ENCODE measurements at places on chromosomes 6 and 20. TPM values are rescaled to one million over a fixed set of nuclear protein-coding genes. Genes with fewer than 3 reads are reported as not detected.

Gene ZNF334
- polyA plus RNA-seq, result 1.4 TPM

Gene MEI4
- not detected for polyA plus RNA-seq

Gene KIF6
- 1.1 TPM for polyA plus RNA-seq

Gene ENPP5
- 5.0 TPM for polyA plus RNA-seq

Gene TMEM74B
- polyA plus RNA-seq, result 2.3 TPM

Gene PI3
- polyA plus RNA-seq, result 416 TPM

DNA sequence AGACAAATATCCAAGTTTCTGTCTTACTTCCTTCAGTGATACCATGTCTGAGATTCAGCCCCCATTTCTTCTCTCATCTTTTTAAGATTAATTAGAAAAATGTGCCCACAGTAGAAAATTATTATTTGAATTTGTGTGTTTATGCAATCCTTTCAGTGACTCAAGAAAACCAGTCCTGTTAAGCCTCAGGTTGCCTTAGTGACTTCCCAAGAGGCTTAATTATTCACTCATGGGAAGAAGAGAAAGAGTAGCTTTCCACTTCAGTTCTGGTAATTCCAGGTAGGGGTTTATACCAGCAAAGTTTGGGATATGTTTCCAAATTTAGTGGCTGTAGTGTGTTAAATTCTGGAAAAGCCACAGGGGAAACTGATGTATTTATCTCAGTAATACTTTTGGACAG lies 149.1 kb downstream of the RIMS1 start:
- DNase-seq, result peak; percentile 51

GRCh38 chr6:11428895-11429294 lies 108.7 kb upstream of the TMEM170B start:
- no peak for DNase-seq

DNA sequence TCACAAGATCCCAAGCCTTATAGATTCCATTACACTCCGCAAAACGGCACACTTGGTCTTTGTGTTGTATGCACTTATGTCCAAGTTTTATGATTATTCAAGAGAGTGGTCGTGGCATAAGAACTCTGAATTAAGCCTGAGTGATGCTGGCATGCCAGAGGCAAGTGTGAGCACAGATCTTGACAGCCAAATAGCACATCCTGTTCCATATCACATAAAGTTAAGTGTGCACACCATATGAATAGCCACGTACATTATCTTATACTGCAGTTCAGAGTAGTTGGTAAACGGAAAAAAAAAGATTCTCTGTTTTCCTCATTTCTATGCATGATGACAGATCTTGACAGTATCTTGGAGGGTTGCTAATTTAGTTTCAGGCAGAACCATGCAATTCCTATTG lies 727.3 kb upstream of the FLRT3 start:
- no peak for DNase-seq

- DNase-seq, result no peak
Observed at GRCh38 chr6:25341203-25341552, 62.0 kb downstream of the CARMIL1 start.

DNA sequence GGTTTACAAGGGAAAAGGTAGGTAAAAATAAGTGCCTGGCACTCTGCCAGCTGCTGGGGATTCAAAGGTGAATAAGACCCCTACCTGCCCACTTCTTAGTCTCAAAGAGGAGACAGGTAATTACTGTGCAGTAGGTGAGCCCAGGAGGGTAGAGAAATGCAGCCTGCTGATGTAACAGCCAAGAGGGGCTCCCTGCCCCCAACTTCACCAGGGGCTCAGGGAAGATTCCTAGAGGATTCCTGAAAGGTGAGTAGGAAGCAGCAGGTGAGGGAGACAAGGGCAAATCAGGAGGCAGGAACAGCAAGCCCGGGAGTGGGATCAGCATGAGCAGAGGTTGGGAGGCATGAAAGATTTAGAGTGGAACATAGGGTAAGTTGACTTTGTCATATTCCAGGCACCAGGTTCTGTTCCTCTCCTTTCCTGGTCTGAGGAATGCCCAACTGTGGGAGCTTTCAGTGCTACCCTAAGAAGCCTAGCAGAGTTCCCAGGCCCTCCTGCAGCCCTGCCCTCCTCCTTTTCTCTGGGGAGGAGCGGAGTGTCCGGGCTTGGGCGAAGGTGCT lies 258.1 kb downstream of the LRFN2 start:
- no peak for DNase-seq

GRCh38 chr20:39259808-39260207 lies 297.7 kb downstream of the DHX35 start:
- DNase-seq, result no peak

DNA sequence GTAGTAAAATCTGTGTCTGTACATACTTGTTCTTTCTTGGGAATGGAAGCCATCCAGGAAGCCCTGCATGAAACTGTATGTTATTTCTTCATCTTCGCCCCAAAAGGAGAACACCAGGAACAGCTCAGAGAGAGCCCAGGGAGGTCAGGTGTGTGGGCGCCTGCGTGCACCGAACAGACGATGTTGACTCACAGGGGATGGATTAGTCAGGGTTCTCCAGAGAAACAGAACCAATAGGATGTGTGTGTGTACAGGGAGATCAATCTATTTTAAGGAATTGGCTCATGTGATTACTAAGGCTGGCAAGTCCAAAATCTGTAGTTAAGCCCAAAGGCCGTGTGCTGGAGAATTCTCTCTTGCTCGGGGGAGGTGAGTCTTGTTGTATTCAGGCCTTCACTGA lies 45.7 kb downstream of the RNASET2 start:
- no peak for DNase-seq

DNA sequence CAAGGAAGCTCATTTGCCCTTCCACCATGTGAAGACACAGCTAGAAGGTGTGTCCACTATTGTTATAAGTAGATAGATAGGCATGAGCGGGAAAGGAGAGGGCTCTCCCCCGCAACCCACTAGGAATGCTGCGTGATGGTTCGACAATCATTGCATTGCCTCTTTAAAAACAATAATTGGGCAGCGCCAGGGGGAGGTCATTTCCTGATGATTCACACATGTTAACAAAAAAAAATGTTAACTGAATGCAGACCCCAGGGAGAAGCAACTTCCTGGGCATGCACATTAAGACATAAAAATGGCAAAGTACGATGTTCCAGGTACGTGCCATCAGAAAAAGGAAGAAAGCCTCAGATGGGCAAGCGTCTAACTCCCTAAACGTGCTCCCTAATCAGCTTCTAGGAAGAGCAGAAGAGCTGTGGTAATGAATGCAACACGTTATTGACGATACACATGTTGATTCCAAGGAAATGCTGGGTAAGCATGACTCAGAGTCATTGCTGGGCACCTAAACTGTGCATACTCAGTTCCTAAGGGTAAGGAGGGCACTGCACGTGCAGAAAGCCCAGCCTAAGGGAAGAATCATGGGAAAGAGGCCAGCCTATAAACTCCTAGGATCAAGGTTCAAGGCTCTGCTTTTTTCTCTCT lies 113.7 kb downstream of the FAM217A start:
- no peak for DNase-seq

- no peak for DNase-seq
Observed at GRCh38 chr6:14738933-14739332, 506.9 kb upstream of the JARID2 start.

- peak; percentile 70 for DNase-seq
Observed at GRCh38 chr20:11261533-11262000, 587.8 kb upstream of the JAG1 start.

DNA sequence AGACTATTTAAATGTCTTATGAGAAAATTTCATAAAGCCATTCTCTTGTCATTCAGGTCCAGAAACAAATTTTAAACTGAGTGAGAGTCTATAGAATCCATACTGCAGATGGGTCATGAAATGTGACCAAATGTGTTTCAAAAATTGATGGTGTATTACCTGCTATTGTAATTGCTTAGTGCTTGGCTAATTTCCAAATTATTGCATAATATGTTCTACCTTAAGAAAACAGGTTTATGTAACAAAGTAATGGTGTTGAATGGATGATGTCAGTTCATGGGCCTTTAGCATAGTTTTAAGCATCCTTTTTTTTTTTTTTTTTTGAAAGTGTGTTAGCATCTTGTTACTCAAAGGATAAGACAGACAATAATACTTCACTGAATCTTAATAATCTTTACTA lies 5.0 kb downstream of the MARCKS start:
- DNase-seq, result no peak

- DNase-seq, result no peak
Observed at GRCh38 chr6:54690596-54690995, 156.0 kb upstream of the FAM83B start.

DNA sequence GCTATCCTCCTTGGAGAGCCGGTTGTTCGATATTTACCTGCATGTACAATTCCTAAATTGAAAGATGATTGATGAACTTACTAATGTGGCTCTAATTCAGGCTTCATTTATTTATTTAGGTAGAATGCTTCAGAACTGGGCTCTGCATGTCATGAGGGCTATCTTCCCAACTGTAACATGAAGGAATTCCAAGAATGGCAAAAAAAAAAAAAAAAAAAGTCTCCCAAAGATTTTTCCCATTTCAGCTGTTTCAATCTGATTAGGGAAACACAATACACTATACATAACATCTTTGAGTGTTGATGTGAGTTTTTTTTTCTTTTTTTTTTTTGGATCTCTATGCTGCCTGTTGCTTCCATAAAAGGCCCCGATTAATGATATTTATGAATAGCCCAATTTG lies 120.1 kb upstream of the SHLD1 start:
- DNase-seq, result no peak

DNA sequence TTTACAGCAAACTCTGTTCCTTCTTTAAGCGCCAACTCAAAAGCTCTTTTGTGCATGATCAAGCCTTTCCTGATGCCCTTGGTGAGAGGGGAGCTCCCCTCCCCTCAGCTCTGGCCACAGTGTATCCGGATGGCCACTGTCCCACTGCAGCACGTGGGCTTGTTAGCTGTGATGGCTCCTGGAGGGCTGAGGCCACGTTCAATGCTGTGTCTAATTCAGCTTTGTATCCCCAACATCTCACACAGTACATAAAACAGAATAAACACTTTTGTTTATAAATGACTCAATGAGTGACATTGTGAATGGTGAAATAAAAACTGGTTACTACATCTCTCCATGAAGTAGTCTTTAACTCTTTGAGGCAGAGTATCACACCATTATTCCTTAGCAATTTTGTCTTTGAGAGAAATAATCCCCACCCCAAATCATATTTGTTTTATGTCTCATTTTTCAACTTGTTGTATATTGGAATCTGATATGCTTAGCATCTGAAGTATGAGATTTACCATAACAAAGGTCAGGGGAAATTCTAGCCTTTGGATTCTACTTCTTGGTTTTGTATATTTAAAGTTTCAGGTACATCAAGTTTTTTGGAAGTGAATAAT lies 44.5 kb downstream of the EDN1 start:
- DNase-seq, result no peak

DNA sequence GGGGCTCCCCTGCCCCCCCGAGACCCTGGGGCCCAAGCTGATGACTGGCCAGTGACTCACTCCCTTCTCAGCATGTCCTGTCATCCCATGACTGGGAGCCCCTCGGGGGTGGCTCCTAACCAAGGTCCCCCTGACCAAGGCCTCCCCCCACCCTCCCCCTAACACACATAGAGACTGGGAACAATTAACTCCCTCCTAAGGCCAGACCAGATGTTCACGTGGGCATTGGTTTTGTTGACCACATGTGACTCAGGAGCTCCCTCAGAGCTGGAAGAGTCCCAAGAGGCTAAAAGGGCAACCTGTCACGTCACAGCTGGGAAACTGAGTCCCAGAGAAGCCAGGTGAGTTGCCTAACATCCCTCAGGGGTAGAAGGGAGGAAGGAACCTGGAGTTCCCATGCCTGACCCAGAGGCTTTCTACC lies 10.6 kb upstream of the CCN5 start:
- no peak for DNase-seq

DNA sequence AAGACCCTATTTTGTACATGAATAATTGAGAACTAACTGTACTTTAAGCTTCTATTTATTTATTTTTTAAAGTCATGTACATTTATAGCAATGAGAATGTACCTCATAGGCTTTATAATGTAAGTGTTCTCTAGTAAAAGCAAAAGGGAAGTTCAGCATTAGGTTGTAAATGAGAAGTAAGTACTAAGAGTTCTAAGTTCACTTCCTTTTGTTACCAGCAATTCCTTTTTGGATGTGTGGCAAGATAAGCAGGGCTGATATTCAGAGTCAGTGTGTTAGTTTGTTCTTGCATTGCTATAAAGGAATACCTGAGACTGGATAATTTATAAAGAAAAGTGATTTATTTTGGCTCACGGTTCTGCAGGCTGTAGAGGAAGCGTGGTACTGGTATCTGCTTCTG lies 54.0 kb upstream of the CCN2 start:
- no peak for DNase-seq

DNA sequence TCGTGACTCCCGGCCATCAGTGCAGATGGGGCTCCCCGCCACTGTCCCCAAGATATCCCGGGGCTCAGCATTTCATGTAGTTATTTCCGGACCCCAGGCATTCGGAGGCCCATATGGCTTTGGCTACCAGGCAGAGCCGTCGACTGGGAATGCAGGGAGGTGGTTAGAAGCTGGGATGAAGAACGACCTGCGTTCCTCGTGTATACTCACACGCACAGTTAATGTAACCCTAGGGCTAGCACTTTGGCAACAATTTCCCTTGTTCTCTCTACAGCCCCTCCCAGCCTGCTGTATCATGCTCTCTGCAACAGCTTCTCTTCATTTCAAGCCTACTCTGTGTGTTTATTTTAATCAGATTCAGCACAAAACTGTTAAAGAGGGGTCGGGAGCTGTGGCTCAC lies 240.4 kb downstream of the MYLK4 start:
- DNase-seq, result peak; percentile 54
